ENCODE measurements at places on chromosomes 1 and 21.
A peak's percentile ranks its signal among the peaks of the same experiment; 100 is the strongest.

GRCh38 chr1:67825591-67825990, 7.7 kb downstream of the GNG12 start:
- DNase-seq = no peak

DNA sequence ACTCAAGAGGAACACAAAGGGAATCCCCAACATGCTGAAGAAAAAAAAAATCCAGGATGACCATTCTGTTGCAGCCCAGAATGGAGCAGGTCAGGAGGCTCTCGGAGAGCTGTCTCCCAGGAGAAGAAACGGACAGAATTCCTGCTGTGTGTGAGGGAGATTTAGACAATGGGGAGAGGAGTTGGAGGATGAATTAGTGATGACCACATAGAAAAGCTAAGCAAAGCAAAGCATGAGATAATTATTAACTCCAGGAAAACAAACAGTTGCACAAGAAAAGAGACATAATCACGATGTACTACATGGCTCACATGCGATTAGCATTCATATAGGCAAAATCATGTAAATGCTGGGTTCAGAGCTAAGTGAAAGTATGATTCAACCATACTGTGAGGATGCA, 61.1 kb upstream of the SMYD2 start:
- no peak for DNase-seq

DNA sequence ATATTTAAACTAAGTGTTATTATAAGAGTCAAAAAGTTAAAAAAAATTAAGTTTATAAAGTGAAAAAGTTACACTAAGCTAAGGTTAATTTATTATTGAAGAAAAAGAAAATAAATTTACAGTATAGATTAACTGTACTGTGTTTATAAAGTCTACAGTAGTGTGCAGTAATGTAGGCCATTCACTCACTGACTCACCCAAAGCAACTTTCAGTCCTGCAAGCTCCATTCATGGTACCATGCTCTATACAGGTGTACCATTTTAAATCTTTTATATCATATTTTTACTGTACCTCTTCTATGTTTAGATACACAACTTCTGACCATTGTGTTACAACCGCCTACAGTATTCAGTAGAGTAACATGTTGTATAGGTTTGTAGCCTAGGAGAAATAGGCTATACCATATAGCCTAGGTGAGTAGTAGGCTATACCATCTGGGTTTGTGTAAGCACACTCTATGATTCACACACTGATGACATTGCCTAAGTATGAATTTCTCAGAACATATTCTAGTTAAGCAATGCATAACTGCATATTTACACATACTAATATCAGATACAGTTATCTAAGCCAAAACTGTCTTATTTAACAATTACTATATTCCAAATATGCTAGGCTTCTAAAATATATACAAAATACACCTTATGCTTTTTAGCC, 80.6 kb upstream of the GFI1 start:
- DNase-seq = no peak

DNA sequence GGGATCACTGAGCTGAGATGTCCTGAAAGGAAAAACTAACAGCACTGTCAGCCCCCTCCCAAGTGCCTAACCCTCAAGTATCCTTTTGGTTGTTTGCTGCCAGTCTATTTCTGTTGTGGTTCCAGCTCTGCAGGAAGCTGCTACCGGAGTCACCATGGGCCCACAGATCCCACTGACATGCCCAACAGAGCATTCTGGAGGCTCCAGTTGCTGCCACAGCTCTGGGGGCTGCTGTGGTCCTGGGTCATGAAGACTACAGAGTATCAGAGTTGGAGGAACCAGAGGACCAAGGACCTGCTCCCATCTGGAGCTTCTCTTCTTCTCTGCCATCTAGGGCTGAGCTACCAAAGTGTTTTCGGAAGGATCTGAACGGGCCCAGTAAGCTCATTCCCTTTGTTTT, 910 bp downstream of the LCE3A start:
- DNase-seq = no peak

GRCh38 chr1:65109487-65109886, 38.5 kb upstream of the AK4 start:
- no peak for DNase-seq

DNA sequence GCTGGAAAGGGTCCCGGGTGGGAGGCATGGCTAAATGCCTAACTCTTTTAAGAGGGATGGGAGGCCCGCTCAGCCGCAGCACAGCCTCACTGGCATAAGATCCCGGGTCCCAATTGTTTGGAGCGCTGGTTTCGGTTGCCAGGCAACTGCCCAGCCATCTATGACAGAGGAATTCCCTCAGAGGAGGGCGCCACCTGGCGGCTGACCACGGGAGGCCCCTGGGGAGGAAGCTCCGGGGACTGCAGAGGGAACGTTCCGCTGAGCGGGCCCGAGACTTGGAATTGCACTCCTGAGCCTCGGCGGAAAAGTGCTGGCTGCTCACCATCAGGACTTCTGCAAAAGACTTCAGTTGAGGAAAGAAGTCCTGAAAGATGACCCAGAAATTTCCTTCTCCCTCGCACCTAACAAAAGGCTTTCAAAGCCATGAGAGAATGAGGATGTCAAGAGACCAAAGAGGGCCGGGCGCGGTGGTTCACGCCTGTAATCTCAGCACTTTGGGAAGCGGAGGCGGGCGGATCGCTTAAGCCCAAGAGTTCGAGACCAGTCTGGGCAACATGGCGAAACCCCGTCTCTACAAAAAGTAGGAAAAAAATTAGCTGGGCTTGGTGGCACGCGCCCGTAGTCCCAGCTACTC, 1.1 kb upstream of the ELAPOR1 start:
- peak; percentile 93 for DNase-seq

- DNase-seq = no peak
These were observed 602.4 kb downstream of the AJAP1 start for GRCh38 chr1:5256793-5257192.

DNA sequence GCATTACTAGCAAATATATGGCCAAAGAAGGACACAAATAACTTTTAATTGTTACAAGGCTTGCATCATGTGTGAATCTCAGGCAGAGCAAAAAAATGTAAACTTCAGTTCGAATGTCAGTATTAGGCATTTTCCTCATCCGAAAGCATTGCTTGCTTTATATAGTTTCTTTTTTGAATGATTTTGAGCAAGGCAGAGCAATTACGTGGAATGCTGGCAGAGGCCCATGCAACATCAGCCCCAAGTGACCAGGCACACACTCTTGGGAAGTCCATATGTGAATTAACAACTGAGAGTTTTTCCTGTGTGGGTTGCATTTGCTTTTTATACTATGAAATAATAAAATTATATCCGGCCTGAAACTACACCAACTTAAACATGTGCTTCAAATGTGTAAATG, 274.8 kb downstream of the PTPRC start:
- DNase-seq = no peak

- no peak for DNase-seq
These were observed 24.7 kb upstream of the ADGRB2 start for GRCh38 chr1:31788825-31789256.

- no peak for DNase-seq
These were observed 5.1 kb downstream of the NLRP3 start for GRCh38 chr1:247421074-247421473.

DNA sequence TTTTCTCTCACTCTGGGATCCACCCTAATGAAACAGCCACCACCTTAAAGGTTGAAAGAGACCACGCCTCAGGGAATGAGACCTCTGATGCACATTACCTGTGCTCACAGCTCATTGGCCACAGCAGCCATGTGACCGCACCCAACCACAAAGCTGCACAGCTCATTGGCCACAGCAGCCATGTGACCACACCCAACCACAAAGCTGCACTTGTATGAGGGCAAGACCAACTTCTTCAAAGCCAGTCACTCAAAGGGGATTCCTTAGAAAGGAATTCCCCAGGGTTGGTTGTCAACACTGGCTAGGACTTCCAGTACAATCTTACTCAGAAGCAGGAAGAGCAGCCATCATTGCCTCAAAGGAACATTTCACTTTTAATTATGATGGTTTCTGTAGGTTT, 43.6 kb upstream of the PDE9A start:
- DNase-seq = peak; percentile 70
